ENCODE measurements at places on chromosomes 5 and 9.

DNA sequence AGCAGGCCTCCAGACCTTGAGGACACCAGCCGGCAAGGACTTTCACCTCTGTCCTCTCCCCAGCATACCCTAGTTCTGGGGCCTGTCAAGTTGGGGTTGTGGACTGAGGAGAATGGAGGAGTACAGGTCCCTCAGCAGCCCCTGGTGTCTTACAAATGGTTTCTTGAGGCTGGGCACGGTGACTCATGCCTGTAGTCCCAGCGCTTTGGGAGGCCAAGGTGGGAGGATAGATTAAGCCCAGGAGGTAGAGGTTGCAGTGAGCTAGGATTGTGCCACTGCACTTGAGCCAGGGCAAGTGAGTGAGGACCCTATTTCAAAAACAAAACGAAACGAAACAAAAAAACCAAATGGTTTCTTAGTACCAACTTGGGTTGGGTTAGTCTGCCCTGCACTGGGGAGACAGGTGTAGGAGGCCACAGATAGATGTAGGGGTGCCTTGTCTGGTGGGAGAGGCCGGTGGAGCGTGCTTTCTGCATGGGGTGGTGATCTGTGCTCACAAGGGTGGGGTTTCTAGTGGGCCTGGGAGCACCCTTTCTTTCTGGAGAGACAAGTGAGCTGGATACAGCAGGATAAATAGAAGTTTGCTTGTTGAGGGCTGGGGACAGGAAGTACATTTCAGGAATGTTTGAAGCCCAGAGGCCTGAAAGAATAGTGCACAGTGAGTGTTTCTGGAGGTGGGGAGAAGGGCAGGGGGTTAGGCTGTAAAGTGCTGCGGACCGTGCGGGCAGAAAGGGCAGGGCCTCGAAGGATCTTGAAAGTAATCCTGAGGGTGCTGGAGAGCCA lies 37.7 kb upstream of the PSD2 start:
- no peak for DNase-seq

DNA sequence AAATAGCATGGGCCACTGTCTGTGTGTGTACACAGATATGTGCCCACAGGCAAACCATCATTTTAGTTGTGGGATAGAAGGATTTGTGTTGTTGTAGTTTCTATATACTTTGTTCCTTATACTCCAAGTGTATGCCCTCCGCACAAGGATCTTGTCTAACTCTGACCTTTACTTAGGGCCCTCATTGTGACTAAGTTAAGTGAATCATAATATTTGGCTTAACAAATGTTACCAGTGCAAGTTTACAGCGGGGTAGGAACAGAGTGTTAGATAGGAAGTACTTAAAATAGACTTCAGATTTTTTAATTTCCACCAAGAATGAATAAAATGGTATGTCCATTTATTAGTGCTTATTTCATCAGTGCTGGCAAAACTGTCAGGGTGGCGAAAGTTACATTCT lies 29.5 kb upstream of the CYFIP2 start:
- no peak for DNase-seq

GRCh38 chr5:132209901-132210545 lies 17.6 kb downstream of the P4HA2 start:
- no peak for DNase-seq

- DNase-seq: no peak
Observed at GRCh38 chr9:88975966-88976889, 15.0 kb upstream of the S1PR3 start.

- DNase-seq: no peak
Observed at GRCh38 chr9:93597142-93597706, 20.8 kb downstream of the PHF2 start.

- no peak for DNase-seq
Observed at GRCh38 chr5:111135363-111135762, 43.2 kb downstream of the WDR36 start.

- no peak for DNase-seq
Observed at GRCh38 chr5:154664869-154665268, 90.3 kb upstream of the LARP1 start.

DNA sequence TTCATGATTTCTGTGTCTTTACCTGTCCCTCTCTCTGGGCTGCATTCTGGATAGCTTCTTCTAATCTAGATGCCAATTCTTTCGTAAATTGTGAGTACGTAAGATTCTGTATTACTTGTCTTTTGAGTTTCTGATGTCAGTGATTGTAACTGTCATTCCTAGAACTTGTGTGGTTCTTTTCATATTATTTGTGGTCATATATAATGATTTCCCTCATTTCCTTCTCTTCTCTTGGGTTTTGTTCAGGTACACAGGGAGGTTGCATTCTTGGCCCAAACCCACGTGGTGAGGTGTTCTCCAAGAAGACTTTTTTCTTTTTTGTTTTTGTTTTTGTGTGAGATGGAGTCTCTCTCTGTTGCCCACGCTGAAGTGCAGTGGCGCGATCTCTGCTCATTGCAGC lies 13.8 kb downstream of the UGCG start:
- no peak for DNase-seq

DNA sequence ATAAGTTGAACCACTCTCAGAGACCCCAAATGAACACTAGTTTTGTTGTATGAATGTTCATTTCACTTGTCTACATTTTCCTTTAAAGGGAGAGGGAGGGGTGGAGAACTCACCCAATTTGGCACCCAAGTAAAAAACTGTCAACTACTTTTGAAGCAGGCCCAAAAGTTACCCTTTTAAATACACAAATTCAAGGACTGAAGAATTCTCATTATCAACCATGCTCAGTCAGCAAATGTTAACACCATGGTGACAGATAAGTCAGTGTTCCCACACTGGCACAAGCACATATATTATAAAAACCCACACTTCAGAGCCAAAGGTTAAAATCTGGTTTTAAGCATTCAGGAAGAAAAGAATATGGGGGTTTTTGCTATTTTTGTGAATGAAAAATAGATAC lies 31.6 kb downstream of the CSNK1A1 start:
- no peak for DNase-seq

- DNase-seq: no peak
Observed at GRCh38 chr5:94409440-94409839, 209.0 kb downstream of the KIAA0825 start.

DNA sequence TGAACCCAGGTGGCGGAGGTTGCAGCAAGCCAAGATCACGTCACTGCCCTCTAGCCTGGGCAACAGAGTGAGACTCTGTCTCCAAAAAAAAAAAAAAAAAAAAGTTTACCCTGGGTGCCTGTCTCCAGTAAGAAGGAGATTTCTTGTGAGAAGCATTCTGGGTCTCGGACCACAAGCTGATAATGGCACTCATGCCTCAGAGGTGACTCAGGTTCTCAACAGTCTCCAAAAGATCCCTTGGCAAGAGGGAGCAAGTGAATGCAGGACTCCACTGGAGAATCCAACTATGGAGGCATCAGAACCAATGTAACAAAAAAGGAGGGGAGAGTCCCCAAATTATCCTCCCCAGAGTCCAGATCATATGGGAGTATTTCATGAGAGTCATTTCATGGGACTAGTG lies 106.0 kb upstream of the LRRTM2 start:
- DNase-seq: no peak

DNA sequence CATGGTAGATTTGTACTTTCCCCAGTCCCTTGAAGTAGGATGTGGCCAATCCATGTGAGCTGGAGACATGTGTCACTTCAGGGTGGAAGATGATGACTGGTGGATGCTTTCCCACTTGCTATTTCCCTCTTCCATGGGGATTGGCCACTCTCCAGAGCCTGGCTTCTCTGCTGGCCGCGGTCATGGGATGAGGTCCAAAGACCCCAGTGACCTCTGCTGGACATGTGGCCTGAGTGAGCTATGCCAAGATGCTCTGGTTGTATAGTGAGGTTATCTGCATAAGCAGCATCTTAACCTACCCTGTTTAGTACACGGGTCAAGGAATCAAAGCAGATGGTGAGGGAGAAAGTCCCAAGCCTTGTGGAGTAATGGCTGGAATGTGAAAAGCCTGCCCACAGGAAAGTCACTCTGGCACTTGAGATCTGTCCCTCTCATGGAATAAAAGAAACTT lies 47.1 kb downstream of the SH3PXD2B start:
- DNase-seq: no peak

DNA sequence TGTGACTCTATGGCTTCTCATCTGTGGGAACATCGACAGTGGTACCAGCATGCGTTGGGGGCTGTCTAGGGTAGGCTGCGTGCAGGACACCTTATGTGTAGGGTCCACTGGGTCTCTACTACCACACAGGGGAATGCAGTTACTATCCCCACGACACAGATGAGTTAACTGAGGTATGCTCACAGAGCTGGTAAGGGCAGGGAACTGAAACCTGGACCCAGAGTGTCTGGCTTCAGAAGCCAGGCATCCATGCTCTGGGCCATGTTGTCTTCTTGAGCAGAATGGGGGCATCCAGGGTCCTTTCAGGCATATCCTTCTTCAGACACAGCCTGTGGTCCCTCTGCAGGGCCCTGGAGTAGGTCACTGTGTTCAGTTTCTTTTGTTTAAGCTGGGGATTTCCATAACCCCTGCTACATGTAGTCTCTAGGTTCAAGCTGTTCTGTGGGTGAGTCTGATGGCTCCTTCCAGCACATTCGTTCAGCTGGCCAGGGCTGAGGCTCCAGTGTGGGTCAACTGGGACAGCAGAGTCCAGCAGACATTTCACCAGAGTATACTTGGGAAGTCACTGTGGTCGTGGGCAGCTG lies 148.8 kb downstream of the GADD45G start:
- DNase-seq: no peak

DNA sequence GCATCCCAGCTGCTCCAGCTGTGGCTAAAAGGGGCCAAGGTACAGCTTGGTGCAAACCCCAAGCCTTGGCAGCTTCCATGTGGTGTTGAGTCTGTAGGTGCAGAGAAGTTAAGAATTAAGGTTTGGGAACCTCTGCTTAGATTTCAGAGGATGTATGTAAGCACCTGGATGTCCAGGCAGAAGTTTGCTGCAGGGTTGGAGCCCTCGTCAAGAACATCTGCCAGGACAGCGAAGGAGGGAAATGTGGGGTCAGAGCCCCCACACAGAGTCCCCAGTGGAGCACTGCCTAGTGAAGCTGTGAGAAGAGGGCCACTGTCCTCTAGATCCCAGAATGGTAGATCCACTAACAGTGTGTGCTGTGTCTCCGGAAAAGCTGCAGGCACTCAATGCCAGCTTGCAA lies 236.2 kb upstream of the ADRA1B start:
- no peak for DNase-seq

GRCh38 chr9:136997830-136998234 lies 1.5 kb upstream of the CLIC3 start:
- DNase-seq: no peak

DNA sequence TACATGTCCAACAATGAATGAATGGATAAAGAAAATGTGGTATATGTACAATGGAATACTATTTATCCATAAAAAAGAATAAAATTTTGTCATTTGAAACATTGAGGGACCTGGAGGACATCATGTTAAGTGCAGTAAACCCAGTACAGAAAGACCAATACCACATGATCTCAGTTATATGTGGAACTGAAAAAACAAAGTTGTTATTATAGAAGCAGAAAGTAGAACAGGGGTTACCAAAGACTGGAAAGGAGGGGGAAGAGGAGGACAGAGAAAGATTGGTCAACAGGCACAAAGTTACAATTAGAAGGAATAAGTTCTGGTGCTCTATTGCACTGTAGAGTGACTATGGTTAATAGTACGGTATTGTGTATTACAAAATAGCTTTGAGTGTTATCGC lies 233.8 kb downstream of the SEMA6A start:
- DNase-seq: no peak

All from stimulated activated naive CD8-positive, alpha-beta T cell treated with anti-CD3 and anti-CD28 coated beads, Interleukin-15, Interleukin-2, amounts not matched to agents 100 U/mL and 50 U/mL, for 24 hours (primary cell).